ENCODE measurements at places on chromosomes 11 and 22.

DNA sequence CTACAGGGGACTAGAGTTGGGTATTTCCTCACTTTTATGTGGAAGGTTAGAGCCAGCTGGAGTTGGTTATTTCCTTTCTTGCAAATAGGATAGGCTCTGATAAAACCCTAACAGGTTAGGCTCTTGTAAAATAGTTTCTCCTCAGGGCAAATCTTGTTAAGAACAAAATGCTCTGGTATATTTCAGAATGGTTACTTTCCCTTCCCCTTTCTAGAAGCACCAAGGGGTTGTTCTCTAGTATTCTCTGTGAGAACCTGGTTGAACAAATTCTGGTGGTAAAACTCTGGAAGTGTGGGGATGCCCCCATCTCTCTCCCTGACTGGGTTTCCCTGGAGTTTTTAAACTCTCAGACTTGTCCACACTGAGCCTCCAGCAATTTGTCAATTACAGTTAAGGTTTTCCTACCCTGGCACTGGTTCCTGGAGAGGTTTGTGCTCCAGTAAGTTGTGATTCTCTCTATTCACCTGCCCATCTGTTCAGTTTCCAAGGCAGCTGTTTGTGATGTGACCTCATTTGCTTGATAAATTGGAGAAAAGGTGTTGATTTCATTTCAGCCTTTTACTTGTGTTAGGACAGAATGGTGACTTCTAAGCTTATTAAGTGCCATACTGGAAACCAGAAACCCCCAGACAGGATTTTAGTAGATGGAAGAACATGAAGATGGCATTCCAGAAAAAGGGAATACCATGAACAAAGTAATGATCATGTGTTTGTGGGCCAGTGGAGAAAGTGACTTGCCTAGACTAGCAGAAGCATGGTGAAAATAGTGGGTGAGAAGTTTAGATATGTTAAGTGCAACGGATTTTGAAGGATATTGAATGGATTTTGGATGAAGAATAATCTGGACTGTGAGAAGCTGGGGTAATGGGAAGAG lies 64.6 kb downstream of the EXT2 start:
- DNase-seq = no peak

GRCh38 chr11:73972187-73972586 lies 10.5 kb downstream of the UCP2 start:
- no peak for DNase-seq

DNA sequence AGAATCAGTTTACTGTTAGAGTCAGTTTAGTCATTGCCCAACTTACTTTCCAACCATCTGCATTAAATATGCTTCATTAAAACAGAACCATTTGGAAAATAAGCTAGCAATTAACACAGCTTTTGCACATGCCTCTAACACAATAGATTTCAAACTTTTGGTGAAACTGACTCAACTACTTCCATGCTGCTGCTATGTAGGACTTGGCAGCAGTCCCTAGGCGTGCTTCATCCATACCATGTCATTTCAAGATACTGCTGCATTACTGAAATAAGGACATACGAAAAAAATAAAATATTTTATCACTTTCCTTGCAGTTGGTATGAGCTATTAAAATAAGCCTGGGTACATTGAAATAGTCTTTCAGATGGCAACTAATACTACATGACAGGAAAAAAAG lies 65.5 kb upstream of the SOX6 start:
- DNase-seq = no peak

DNA sequence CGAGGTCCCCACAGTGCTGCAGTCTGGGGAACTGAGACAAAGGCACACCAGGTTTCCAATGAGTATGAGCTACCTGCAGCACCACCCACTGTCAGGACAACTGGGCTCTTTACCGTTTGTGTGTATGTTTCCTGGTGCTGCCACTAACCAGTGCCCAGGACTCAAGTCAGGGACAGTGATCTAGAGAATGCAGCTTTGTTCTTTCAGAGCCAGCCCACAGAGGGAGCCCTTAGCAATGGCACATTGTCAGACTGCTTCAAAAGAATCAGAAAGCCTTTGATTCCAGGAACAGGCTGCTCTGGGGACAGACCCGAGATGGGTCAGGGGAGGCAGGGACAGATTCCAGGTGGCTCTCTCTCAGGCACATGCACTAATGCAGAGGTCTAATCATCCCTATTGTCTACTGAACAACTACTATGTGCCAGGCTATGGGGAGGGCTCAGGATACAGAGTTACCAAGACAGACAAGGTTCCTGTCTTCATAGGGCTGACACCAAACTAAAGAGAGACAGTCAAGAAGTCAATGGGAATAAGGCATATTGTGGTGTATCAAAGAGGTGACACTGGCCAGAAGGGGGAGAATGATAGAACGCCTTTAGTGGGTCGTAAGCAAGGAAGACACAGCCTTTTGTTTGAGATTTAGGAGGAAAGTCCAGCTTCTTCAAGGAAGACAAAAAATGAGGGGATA lies 103.7 kb downstream of the VPREB1 start:
- DNase-seq = no peak

DNA sequence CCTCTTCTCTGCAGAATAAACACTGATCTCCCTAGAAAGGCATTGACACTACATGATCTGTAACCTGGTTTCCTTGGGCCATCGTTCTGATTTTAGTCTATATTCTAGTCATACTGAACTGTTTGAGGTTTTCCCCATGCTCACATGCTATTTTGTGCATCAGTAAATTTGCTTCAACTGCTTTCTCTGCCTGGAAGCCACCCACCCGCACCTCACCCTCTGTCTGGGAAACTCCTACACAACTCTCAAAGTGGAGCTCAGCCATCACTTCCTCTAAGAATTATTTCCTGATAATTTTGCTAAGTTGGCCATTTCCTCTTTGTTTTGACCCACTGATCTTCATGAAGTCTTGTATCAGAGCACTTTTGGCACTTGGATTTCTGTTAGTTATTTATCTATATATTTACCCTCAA lies 36.1 kb downstream of the MMP20 start:
- DNase-seq = no peak

GRCh38 chr11:111449696-111450479 lies 62.3 kb downstream of the BTG4 start:
- DNase-seq = no peak

DNA sequence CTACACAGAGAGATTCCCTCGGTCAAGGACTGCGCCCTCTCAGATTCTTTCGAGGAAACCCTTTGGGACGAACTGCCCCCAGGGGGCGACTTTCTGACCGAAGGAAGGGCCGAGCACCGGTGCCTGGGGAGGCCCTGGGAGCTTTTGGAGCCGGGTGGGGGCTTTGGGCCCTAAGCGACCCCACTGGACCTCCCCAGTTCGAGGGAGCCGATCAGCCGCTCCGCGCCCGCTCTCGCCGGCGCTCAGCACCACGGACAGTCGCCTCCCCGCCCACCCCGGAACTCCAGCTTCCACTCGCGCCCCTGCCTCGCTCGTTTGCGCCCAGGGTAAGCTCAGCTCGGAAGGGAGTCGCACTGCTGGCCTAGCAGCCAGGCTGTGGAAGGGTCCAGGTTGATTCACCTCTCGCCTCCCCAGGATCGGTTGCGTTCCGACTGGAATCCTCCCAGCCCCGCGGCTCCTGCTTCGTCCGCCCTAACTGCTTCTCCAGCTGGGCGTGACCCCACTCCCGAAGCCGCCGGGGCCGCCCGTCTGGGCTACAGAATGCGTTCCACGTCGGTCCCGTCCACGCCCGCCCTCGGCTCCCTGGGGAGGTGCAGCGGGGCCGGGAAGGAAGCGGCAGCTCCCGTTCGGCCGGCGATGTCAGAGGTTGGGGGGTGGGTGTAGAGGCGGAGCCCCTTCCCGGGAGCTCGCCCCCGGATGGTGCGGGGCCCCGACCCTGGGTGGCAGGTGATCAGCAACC lies 428 bp downstream of the SCN3B start:
- DNase-seq = no peak

GRCh38 chr11:61258546-61258945 lies 17.6 kb downstream of the PGA5 start:
- no peak for DNase-seq

- DNase-seq = no peak
These were observed 73.6 kb upstream of the EIF3M start for GRCh38 chr11:32510039-32510438.

- no peak for DNase-seq
These were observed 322.3 kb upstream of the FAT3 start for GRCh38 chr11:91902312-91902711.

DNA sequence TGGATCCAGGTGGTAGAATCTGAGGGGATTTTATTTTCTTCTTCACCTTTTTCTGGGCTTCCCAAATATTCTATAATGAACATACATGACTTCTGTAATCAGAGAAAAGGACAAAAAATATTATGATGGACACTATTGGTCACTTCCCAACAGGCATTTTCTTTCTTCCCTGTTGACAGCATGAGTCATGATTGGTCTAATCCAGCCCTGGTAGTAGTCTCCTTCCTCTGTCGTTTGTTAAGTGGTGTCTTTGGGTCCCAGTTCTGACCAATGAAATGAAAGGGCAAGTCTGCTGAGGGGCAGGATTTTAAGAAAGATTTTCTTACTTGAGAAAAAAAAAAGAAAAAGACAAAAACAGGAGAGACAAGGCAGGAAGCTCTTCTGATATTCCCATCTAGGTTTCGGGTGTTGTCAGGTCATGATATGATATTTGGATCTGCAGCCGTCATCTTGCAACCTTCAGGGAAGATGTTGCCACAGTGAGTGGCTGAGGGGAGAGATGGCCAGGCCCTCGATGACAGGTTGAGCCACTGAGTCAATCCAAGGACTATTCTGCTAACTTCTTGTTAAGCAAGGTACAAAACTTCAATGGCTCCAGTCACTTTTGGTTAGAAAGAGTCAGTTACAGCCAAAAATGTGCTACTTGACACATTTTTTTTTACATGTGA lies 23.3 kb upstream of the PLEKHB1 start:
- DNase-seq = no peak

DNA sequence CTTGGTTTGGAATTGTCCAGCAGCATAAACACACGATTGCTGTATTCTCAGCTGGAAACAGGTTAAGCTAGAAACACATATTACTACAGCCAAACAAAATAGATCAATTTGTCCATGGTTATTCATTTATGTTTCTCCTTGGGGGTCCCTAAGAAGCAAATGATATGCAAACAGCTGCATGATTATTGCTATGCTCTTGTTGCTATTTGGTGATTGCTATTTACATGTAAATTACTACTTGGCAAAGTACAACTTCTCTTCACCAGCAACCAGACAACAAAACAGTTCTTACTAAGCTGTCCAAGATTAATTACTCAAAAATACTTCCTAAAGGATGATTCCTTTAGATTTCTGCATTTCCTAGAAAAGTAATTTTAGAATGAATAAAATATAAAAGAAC lies 567.9 kb upstream of the ARHGAP42 start:
- DNase-seq = no peak

DNA sequence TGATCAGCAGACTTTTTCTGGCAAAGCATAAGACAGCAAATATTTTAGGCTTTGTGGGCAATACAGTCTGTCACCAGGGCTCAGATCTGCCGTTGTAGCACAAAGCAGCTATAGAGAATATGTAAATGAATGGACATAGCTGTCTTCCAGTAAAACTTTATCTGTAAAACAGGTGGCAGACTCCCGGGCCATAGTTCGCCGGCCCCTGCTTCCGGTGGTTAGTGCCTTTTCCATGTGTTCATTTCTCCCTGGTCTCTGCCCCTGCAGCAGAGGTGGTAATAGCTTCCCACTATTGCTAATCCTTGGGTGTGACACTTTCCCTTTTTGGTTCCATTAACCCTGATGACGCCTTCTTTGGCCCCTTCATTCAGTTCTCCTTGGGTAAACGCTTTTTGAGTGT lies 93.7 kb upstream of the LDLRAD3 start:
- no peak for DNase-seq

- DNase-seq = no peak
These were observed 1114.1 kb downstream of the BRD1 start for GRCh38 chr22:48713272-48714205.

- DNase-seq = no peak
These were observed 51.1 kb upstream of the KCNQ1OT1 start for GRCh38 chr11:2750682-2751522.

DNA sequence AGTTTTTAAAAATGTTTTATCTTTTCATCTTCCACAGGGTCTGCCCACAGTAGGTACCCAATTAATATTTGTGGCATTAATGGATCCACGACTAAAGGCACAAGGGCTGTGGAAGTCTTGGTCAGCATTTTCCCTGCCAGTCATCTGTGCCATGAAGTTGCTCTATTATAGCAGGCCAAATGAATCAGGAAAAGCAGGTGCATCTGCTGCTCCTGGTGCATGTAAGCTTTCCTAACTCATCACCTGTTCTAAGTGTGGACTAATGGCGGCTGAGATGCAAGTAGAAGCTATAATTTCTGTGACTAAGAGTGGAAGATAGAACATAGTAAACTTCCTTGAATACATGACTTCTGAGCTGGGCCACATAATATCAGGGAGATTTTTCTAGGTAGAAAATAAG lies 182.5 kb upstream of the TENM4 start:
- DNase-seq = no peak

- no peak for DNase-seq
These were observed 84.5 kb downstream of the TRAF6 start for GRCh38 chr11:36425561-36426081.

GRCh38 chr11:35166369-35167360 lies 27.7 kb downstream of the CD44 start:
- DNase-seq = no peak

DNA sequence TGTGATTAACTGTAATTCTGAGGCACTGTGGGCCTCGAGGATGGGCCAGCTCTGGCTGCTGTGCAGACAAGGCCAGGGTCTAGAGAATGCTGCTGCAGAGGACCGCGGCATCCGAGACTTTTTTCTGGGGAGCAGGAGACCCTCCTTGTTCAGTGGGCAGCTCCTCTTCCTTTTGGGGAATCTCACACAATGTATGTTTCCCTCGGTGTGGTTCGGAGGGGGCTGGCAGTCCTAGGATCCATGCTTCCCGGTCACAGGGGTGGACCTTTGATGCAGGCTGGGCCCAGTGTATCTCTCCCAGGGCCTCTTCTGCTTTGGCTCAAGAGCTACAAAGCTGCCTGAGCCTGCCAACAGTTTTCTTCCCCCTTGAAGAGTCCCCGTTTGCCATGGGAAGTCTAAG lies 31.5 kb downstream of the MYEOV start:
- DNase-seq = no peak

DNA sequence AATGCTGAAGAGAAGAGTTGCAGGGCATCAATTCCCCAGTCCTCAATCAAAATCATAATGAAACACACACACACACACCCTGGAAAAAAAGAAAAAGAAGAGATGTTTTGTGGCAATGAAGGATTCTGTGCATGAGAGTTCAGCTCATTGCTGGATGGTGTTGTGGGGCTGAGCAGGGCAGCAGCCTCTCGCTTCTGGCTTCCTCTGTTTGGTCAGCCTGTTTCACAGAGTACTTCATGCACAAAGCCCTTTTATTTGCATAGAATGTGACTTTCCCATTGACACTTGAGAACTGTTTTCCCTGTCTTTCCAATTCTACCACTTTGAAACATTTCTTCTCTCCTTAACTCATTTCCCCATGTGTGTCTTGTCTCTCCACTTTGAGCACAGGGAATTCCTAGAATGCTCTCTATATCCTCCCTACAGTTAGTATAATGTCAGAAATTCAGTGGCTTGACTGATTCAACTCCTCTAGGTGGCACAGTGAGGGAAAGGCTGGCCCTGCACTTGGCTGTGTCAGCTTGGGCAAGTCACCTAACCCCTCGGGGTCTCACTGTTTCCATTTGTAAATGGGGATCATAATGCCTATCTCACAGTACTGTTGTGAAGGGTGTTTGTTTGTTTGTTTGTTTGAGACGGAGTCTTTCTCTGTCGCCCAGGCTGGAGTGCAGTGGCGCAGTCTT lies 25.4 kb upstream of the BSX start:
- no peak for DNase-seq

- no peak for DNase-seq
These were observed 56.4 kb upstream of the CTTN start for GRCh38 chr11:70341881-70342429.

GRCh38 chr11:10813945-10814344 lies 5.2 kb upstream of the EIF4G2 start:
- DNase-seq = no peak

- no peak for DNase-seq
These were observed 54.1 kb downstream of the GRIK4 start for GRCh38 chr11:120565466-120566155.

Data from stimulated activated CD8-positive, alpha-beta memory T cell treated with anti-CD3 and anti-CD28 coated beads, Interleukin-2, amount 100 ng/mL, for 1 hour (primary cell).